ENCODE measurements at places on chromosomes 13 and 19.

GRCh38 chr13:41490371-41491015, 33.1 kb downstream of the RGCC start:
- H3K27me3 ChIP-seq = no peaks in the 10 kb centered on the region
- H3K27ac ChIP-seq = no peak overlapping the region
- H3K36me3 ChIP-seq = no peaks in the 10 kb centered on the region
- H3K4me1 ChIP-seq = no peaks in the 10 kb centered on the region
- H3K4me3 ChIP-seq = no peak overlapping the region

DNA sequence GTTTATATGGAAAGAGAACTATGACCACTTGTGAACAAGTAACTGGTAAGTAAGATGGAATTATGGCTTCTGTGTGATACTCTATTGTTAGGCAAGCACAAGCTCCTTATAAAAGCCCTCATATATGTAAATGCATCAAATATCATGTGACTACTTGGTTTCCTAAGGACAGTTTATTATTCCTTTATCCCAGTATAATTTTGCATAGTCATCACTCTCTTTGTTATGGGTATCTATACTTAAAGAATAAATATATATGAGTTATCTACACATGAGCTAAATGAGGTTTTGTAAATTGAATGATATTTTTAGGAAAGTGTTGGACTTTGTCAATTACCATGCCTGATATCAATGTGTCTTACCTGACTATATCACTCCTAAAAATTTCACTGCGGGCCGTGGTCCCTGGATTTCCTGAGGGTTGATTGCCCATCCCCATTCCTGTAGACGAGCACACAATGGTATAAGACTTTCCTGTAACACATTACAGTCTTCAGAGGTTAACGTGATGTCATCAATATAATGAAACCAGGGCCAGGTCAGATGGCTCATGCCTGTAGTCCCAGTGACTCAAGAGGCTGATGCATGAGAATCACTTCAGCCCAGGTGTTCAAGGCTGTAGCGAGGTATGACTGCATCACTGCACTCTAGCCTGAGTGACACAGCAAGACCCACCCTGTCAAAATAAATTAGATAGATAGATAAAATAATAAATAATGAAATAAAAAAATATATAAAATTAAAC, 20.7 kb downstream of the ZNF844 start:
- no peaks in the 10 kb centered on the region for H3K36me3 ChIP-seq
- H3K4me1 ChIP-seq = no peaks in the 10 kb centered on the region
- no peak overlapping the region for H3K27ac ChIP-seq
- no peak for DNase-seq
- H3K4me3 ChIP-seq = no peak overlapping the region

GRCh38 chr19:3849092-3849491, 19.7 kb downstream of the ZFR2 start:
- no peaks in the 10 kb centered on the region for H3K4me1 ChIP-seq
- no peak for DNase-seq
- H3K27me3 ChIP-seq = no peaks in the 10 kb centered on the region

DNA sequence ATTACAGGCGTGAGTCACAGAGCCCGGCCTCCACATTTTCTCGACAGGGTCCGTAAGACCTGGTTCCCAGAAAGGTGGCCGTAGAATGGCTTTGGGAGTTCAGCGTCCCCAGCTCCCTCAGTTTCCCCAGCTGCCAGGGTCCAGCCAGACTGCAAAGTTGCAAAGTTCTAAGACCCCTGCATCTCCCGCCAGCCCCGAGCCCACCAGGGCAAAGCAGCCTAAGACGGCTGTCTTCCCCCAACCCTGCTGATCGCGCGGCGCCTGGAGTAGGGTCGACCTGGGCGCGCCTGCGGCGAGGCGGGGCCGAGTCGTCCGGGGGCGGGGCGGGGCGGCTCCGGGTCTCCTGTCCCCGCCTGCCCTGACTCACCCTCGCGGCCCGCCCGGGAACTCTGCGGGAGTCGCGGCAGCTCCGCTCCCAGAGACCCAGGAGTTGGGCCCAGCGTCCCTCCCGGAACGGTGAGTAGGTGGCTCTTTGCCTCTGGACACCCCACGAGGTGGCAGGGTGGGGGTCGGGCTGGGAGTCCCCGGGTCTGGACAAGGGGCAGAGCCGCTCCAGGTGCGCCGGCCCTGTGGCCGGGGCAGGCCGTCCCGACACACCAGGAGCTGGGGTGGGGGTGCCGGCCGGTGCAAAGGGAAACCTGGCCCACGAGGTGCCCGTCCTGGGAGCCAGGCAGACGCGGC, at the start of gene LRRC8E:
LRRC8E (plus strand) TSS at position 366 of the 681 bp plus-strand sequence. CDS start 7,094 bp downstream, outside the sequence.
- H3K4me3 ChIP-seq = peak within 1 kb of the TSS; percentile 42
- H3K36me3 ChIP-seq = no peaks in the 10 kb centered on the region
- H3K4me1 ChIP-seq = peaks cover 9% of the 10 kb centered on the region
- peak; percentile 68 for DNase-seq
- no peak within 1 kb of the TSS for H3K27ac ChIP-seq

DNA sequence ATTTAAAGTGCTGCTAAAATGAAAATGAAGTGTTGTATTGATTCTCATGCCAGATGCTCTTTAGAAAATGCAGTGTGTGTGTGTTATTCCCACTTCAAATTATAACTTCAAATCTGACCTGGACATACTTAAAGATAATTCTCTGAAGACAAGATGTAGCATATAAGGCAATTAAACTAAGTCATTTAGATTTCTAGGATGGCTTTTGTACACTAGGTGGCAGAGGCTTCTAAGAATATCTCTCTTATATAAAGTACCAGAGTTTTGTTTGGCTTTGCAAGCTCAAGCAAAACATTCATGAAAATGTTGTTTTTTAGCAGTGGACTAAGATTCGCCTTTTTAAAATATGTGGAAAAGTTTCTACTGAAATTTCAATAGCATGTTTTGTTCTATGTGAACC, 407.2 kb downstream of the GPC5 start:
- no peaks in the 10 kb centered on the region for H3K27me3 ChIP-seq
- DNase-seq = no peak
- no peak overlapping the region for H3K4me3 ChIP-seq

DNA sequence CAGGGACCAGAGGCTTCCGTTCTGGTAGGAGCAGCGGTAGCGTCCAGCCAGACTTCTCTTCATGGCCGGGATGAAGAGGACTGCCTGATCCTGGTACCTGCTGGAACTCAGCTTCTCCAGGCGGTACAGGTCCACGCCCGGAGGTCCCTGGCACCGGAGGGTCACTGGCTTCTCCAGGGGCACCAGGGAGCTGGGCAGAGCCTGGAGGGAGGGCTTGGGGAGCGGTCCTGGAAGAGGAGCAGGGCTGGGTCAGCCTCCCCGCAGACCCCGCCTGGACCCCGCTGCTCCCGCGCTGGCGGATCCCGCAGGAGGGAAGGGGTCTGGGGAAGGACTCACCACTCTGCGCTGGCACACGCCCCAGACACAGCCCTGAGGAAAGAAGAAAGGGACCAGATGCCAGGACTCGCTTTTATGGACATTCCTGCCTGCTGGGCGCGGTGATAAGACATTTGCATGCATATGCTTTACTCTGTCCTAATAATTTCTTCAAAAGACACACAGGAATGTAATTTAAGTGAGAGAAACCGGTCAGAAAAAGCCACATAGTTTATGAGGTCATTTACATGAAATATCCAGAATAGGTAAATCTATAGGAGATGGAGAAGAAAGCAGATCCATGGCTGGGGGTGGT, 5.8 kb downstream of the GP6 start:
- DNase-seq = no peak
- no peaks in the 10 kb centered on the region for H3K27me3 ChIP-seq
- no peaks in the 10 kb centered on the region for H3K36me3 ChIP-seq

GRCh38 chr19:46926170-46927071, 65.6 kb downstream of the ARHGAP35 start:
- H3K36me3 ChIP-seq = no peaks in the 10 kb centered on the region
- no peak overlapping the region for H3K4me3 ChIP-seq
- no peak overlapping the region for H3K27ac ChIP-seq
- peaks cover 27% of the 10 kb centered on the region for H3K4me1 ChIP-seq
- no peaks in the 10 kb centered on the region for H3K27me3 ChIP-seq
- DNase-seq = no peak

DNA sequence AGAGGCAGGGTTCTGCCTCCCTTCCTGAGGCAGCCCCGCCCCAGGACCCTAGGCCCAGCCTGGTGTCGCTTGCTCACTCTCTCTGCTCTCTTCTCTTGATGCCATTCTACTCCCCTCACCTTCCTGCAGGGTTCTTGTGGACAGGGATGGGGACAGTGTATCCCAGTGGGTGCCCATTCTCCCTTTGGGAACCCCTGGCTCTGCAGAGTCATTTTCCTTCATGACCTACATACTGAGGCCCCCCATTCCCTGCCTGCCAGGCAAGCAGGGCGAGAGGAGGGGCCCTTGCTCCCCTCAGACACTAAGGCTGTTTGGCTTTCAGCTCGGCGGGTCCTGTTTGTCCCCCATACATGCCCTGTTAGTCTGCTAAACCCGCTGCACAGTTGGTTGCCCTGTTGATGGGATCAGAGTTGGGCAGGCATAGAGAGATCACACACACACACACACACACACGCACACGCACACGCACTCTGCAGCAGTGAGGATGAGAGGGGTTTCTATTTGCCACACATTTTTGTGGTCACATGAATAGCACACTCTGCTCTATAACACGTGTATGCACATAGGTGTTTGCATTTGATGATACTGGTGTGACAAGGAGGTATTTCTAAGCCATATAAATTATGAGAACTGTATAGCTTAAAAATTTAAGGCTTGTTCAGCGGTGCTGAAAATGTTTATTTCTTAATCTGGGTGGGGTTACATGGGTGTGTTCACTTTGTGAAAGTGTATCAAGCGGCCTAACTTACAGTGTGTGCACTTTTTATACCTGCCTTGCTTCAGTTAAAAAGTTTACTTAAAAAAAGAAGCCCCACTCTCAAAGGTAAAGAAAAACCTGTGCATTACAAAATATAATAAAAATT, 20.3 kb downstream of the NFIX start:
- peaks cover 68% of the 10 kb centered on the region for H3K4me1 ChIP-seq
- peak overlapping the region; percentile 77 for H3K27ac ChIP-seq
- H3K4me3 ChIP-seq = no peak overlapping the region
- H3K27me3 ChIP-seq = peaks cover 49% of the 10 kb centered on the region
- H3K36me3 ChIP-seq = no peaks in the 10 kb centered on the region

- no peak for DNase-seq
- H3K4me3 ChIP-seq = no peak overlapping the region
- H3K27me3 ChIP-seq = no peaks in the 10 kb centered on the region
- H3K27ac ChIP-seq = no peak overlapping the region
- no peaks in the 10 kb centered on the region for H3K4me1 ChIP-seq
- H3K36me3 ChIP-seq = no peaks in the 10 kb centered on the region
Measured at GRCh38 chr13:104996022-104996421, 1539.4 kb downstream of the EFNB2 start.

DNA sequence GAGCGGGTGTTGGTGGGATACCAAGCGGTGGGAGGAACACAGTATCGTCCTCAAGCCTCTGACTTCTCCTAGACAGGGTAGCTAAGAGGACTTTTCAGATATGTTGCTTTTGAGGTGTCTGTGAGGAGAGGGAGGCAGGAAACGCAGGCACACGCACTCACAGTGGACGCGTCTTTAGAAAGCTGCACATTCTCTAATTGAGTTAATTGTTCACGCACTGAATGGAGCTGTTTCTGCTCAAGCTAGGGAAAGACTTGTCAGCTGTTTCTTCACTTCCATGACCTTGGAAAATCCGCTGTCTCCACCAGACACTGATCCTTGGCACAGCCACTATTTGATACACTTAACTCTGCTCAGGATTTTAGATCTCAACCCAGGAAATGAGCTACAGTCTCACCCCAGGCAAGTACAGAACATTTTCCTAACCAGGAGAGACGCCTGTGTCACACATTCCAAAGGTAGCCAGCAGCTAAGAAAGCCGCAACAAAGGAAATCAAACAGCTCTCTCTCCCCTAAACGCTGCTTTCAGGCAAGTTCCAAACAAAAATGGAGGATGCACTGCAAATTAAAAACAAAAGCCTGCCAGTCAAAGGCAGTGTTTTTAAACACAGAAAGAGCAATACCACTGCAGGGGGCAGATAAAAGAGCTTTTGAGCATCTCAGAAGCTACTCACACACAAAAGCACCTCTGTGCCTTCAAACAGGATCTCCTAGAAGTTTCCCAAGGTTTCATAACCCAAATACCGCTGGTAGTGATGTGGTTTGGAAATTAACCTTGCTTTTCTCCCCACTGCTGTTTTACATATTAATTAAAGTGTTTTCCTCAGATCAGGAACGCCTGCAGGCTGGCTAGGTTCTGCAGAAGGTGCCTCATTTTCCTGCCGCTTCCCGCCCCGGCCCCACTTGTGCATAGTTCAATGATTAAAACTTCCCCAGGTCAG, 57.3 kb downstream of the IRS2 start:
- H3K27me3 ChIP-seq = peaks cover 27% of the 10 kb centered on the region
- peaks cover 5% of the 10 kb centered on the region for H3K4me1 ChIP-seq
- no peak for DNase-seq

GRCh38 chr13:91112201-91112923, 235.1 kb upstream of the MIR17HG start:
- H3K4me1 ChIP-seq = no peaks in the 10 kb centered on the region
- H3K27me3 ChIP-seq = no peaks in the 10 kb centered on the region
- H3K27ac ChIP-seq = no peak overlapping the region

GRCh38 chr13:43159026-43159461, 135.7 kb downstream of the DNAJC15 start:
- H3K4me1 ChIP-seq = no peaks in the 10 kb centered on the region
- H3K27ac ChIP-seq = no peak overlapping the region
- no peak for DNase-seq
- no peak overlapping the region for H3K4me3 ChIP-seq
- H3K36me3 ChIP-seq = no peaks in the 10 kb centered on the region
- H3K27me3 ChIP-seq = no peaks in the 10 kb centered on the region

- peak overlapping the region; percentile 76 for H3K4me3 ChIP-seq
- H3K4me1 ChIP-seq = peaks cover 25% of the 10 kb centered on the region
- no peaks in the 10 kb centered on the region for H3K27me3 ChIP-seq
- DNase-seq = no peak
Measured at GRCh38 chr13:49998714-49999624, 2.1 kb downstream of the TRIM13 start.

GRCh38 chr19:54399189-54399588, 16.1 kb upstream of the TTYH1 start:
- H3K27me3 ChIP-seq = peaks cover 41% of the 10 kb centered on the region
- H3K4me3 ChIP-seq = no peak overlapping the region
- no peak for DNase-seq
- no peak overlapping the region for H3K27ac ChIP-seq
- H3K4me1 ChIP-seq = no peaks in the 10 kb centered on the region

GRCh38 chr13:29111446-29111845, 291.3 kb downstream of the MTUS2 start:
- no peak overlapping the region for H3K27ac ChIP-seq
- no peaks in the 10 kb centered on the region for H3K4me1 ChIP-seq
- H3K27me3 ChIP-seq = no peaks in the 10 kb centered on the region
- no peak overlapping the region for H3K4me3 ChIP-seq
- no peak for DNase-seq

- H3K4me3 ChIP-seq = no peak overlapping the region
- no peaks in the 10 kb centered on the region for H3K27me3 ChIP-seq
- H3K27ac ChIP-seq = no peak overlapping the region
- DNase-seq = no peak
- peaks cover 49% of the 10 kb centered on the region for H3K4me1 ChIP-seq
- no peaks in the 10 kb centered on the region for H3K36me3 ChIP-seq
Measured at GRCh38 chr19:4816950-4817278, 14.6 kb downstream of the TICAM1 start.

- peak overlapping the region; percentile 20 for H3K27ac ChIP-seq
- no peak overlapping the region for H3K4me3 ChIP-seq
- H3K36me3 ChIP-seq = no peaks in the 10 kb centered on the region
- peaks cover 47% of the 10 kb centered on the region for H3K4me1 ChIP-seq
Measured at GRCh38 chr13:46341112-46341711, 45.8 kb downstream of the RUBCNL start.

GRCh38 chr13:30744056-30744680, 8.8 kb downstream of the ALOX5AP start:
- no peak for DNase-seq
- no peak overlapping the region for H3K4me3 ChIP-seq
- H3K27me3 ChIP-seq = no peaks in the 10 kb centered on the region
- peak overlapping the region; percentile 83 for H3K27ac ChIP-seq

All from left lung (tissue), 14 donors.